Epithelial cell of prostate (primary cell): ENCODE measurements at places on chromosomes 16 and 17.

GRCh38 chr16:27195076-27195741 is 8.1 kb upstream of the KDM8 start:
- peak; percentile 27 for DNase-seq

GRCh38 chr17:62629556-62630364 is 2.3 kb downstream of the MRC2 start:
- DNase-seq: no peak

DNA sequence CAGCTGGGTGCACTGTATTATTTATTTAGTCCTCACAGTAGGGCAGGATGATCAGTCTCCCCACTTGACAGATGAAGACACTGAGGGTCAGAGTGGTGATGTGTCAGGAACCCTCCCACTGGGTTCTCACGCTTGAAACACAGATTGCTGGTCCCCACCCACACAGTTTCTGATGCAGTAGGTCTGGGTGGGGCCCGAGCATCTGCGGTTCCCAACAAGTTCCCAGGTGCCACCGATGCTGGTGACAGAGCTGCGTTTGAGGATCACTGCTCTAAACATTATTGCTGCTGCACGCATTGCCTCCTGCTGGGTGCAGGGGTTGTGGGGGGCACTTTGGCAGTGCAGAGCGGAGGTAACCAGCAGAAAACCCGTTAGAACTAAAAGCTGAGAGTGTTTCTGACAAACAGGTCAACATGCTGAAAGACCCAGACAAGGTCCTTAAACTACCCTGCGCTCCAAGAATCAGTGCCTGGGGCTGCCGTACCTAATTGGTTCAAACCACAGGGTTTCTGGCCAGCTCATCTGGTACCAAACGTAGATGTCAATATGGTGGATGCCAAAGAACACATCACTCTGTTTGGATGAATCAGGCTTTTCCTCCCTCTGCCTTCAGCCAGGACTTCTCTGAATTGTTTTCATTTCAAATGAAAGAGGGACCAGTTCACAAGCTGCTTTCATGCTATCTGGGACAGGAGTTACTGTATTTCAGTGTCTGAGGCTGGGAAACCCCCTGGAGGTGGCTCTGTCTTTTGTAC is 76.0 kb downstream of the ABCC1 start:
- DNase-seq: no peak

DNA sequence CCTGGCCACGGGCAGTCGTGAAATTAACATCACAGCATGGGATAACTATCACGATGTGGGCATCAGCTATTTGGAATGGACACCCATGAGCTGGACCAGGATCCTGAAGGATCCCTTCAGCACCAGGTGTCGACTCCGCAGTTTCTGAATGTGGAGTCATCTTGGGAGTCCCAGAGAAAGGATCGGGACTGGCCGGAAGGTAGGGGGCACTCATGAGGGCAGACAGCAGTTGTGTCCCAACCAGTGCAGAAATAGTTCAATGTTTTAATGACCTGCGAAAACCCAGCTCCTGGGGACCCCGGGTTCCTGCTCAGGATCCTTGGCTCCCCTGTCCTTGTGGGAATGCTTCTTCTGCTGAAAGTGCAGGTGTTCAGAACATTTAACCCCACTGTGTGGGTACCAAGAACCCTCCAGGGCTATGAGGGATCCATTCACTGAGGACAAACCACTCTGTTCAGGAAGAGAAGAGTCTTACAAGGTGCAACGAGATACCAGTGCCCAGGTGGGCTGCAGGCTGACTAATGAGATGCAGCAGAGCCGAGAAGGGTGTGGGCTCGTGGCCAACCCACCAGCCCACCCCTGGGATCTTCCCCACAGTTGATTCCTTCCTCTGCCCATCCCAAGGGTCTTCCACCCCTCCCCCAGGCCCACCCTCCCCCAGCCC is 154.8 kb downstream of the SALL1 start:
- no peak for DNase-seq

- DNase-seq: no peak
These were observed 85.5 kb downstream of the GSG1L start for GRCh38 chr16:27977966-27978365.

- DNase-seq: no peak
These were observed 16.4 kb upstream of the CCL23 start for GRCh38 chr17:36034127-36034526.

- no peak for DNase-seq
These were observed 399.4 kb upstream of the C16orf82 start for GRCh38 chr16:26667307-26667706.

GRCh38 chr17:10118788-10119130 is 79.6 kb downstream of the GAS7 start:
- no peak for DNase-seq

DNA sequence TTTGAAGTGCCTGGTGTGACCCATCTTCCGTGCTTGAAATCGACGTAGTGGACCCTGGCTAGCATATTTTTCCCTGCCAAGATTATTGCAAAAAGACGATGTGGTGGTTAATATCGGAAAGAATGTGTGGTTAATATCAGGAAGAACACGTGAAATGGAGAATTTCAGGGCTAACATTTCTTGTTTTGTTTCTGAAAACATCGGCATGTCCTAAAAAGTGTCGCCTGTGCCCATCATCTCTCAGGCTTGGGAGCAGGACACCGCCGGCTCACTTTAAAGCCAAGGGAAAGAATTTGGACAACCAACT is 345 bp upstream of the DCXR start:
- DNase-seq: no peak

- no peak for DNase-seq
These were observed 87.9 kb downstream of the C16orf78 start for GRCh38 chr16:49461517-49461951.

- DNase-seq: no peak
These were observed 5.5 kb downstream of the DLX3 start for GRCh38 chr17:49989518-49989880.

DNA sequence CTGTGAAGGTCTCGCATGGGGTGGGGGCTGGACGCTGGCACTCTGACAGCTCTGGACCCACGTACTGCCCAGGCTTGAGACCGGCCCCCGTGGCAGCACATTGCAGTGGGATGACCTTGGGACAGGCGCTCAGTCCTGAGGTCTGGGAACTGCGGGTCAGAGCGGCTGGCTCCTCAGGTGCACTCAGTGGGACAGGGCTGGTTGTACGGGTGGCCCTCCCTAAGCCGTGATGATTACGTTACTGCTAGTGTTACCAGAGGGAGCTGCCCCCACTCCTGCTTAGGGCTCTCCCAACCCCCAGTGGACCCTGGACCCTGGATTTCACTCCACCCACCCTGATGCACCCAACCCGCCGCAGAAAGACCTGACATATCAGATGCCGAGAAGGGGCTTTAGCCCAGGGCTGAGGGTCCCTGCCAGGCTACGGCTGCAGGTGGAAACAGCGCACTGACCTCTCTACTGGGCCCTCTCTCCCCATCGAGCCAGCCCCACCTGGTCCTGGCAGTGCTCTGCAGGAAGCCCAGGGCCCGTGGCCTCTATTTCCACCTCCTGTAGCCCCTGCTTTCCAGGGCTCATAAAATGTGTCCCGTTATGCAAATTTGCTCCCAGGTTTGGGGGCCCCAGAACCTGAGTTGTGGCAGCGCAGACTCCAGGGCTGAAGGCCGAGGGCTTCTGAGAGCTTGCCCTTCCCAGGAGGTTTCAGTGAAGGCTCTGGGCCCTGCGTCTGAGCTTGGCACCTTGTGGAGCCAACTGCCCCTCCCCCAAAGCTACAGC is 77.2 kb downstream of the RTN4RL1 start:
- no peak for DNase-seq

DNA sequence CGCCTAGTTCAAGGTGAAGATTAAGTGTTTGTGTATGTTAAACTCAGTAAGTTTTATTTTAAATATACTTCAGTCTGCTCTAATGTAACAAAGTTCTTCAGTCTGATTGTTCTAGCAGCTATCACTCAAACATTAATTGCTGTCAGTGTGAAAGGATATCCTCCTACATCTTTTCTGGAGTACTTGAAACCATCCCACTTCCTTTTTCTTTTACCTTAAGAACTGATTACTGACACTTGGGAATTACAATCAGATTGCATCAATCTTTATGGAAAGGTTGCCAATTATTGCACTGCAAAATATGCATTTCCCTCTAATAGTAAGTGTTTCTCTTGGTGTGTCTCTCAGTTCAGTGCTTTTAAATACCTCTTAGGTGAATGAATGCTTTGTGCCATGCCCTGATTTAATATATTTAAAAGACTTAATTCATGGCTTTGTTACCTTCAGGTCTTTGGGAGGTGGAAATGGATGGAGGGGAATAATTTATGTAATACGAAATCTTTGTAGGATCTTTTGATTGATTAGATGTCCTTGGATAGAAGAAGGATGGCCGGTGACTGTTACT is 16.6 kb downstream of the MRTFB start:
- no peak for DNase-seq

DNA sequence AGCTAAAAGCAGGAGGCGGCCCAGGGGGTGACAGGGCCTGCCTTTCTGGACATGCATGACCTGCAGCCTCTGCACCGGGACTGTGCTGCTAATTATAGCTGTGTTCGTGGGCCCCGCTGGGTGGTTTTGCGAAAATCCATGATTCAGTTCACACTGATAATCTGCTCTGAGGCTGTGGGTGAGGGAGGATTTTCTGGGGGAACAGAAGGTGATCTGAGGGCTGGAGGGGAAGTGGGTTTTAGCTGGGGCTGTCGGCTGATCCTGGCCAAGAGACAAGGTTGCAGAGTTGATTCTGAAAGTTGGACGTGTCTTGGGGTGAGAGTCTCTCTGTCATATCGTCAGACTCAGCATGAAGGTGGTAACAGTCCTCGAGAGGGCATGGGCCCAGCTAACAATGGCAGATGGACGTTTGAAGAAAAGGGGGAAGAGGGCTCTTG is 187.5 kb upstream of the ZNF469 start:
- no peak for DNase-seq
